ENCODE measurements at places on chromosomes 2 and 18. TPM values are rescaled to one million over a fixed set of nuclear protein-coding genes. Genes with fewer than 3 reads are reported as not detected.
A peak's percentile ranks its signal among the peaks of the same experiment; 100 is the strongest.

ATP8B1 gene
- not detected for total RNA-seq

- ATAC-seq = no peak
These were observed 38.4 kb upstream of the APCDD1 start for GRCh38 chr18:10416065-10416464.

DNA sequence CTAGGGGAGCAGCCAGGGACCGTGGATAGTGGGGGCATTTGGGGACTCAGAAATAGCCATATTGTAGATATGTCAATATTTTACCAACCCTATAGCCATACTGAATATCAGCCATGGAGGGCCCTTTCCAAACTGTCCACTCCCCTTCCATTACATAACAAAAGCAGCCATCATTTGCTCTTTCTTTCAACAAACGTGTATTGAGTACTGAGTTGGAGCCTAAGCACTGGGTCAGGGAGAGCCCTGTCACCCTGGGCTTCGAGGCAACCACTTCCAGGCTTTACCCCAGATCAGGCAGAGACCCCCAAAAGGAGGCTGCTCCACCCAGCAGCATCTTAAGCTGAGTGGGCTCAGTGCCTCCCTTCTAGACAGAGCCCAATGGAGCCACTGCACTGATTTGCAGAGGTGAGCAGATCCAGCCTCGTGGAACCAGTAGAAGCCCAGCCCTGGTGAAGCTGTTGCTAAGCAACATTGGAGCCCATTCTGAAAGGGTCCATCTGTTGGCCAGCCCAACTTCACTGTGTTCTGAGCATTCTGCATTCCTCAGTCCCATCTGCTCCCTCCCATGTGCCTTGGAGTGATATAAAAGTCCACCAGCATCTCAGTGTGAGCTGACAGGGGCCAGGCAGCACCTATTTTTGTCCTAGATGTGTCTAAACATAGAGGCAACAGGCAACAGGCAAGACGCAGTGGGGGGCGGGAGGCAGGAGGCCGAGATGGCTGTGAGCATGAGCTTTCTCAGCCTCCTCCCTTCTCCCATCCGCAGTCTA is 112.1 kb downstream of the PLB1 start:
- ATAC-seq = no peak

GRCh38 chr2:204321910-204322751 is 223.1 kb upstream of the PARD3B start:
- ATAC-seq = no peak

DNA sequence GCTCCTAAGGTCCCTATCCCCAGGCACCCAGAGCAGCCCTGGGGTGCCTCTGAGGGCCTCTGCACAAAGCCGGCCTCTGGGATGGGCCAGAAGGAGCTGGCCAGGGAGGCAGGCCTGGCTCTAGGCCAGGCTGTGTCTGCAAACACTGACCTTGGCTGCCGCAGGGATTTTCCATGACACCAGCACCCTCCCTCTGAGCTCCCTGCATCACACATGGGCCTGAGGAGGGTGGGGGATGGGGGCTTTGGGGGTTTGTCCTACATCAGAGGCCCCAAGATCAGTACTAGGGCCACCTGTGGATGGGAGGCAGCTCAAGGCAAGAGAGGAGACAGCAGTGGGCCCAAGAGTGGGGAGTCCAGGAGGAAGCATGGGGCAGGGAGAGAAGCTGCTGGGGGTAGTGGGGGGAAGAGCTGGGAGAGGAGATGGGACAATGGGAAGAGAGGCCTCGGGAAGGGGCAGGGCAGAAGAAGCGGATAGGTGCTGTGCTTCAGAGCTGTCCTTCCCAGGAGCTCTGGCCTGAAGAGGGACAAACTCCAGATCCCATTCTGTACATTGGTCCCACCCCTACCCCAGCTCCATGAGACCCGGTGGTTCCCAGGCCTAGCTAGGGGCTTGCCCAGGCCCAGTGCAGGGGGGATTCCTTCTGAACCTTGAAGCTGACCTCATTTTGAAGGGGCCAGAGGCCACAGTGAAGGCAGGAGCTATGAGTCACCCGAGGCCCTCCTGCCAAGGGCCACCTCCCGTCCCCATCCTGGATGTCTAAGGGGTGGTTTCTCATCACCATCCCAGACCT is 28.0 kb downstream of the KCNK3 start:
- no peak for ATAC-seq

DNA sequence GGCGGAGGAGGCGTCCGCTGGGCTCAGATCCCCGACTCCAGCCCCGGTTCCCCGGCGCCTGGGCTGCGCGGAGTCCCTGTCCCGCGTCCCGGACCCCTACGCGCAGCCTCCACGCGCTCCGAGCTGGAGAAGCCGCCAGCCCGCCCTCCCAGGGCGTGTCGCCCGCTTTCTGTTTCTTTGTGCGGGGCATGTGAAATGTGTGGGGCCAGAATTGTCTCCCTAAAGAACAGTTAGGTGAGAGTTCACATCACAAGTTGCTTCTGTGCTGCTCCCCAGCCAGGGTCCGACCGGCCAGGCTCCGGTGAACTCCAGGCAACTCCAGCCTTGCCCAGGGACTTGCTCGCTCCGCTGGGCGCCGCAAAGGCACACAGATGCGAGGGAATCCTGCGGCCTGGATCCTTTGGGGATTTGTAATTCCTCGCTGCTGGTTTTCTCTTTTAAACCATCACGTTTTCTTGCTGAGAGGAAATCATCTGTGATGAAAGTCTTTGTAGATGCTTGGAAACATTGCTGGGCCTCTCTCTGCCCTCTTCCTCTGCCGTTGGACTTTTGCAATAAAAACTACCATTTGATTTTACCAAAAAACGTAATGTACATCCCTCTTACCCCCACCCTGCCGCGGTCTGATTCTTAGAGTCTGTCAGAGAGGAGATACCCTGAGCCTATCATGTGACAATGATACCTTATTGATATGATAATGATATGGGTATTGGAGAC is 631 bp downstream of the GYPC start:
- peak; percentile 31 for ATAC-seq

- ATAC-seq = no peak
These were observed 22.3 kb downstream of the DOK1 start for GRCh38 chr2:74576863-74577229.

GRCh38 chr2:96505231-96505889 is at the start of gene NEURL3:
Gene NEURL3 (minus strand): TSS chr2:96505357. CDS start chr2:96505286, 71 bp downstream.
- no peak for ATAC-seq

- no peak for ATAC-seq
These were observed 64.6 kb downstream of the RALBP1 start for GRCh38 chr18:9539938-9540337.
